ENCODE measurements at places on chromosomes 7 and 10.
A peak's percentile ranks its signal among the peaks of the same experiment; 100 is the strongest.

DNA sequence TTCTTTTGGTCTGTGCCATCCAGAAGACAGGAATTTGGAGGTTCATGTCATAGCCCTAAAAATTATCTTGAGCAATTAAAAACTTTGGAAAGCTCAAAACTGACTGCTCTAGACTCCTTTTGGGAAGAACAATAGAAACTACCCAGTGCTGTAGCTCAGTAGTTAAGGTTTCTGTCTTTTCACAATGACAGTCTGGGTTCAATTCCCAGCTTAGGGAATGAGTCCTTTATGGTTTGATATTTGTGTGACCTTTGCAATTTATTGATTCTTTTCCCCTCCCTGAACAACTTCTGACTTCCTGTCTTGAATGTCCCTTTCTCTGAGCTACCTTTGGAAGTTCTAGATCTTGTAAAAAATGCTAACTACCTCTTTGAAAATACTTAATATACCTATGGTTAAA is 603.3 kb upstream of the IGFBP3 start:
- DNase-seq: no peak

- peak; percentile 75 for DNase-seq
These were observed 87.0 kb downstream of the SUGCT start for GRCh38 chr7:40221836-40222235.

GRCh38 chr10:78342827-78343653 is 309.4 kb downstream of the RPS24 start:
- no peak for DNase-seq

- no peak for DNase-seq
These were observed 47.3 kb upstream of the NPTX2 start for GRCh38 chr7:98569691-98570337.

DNA sequence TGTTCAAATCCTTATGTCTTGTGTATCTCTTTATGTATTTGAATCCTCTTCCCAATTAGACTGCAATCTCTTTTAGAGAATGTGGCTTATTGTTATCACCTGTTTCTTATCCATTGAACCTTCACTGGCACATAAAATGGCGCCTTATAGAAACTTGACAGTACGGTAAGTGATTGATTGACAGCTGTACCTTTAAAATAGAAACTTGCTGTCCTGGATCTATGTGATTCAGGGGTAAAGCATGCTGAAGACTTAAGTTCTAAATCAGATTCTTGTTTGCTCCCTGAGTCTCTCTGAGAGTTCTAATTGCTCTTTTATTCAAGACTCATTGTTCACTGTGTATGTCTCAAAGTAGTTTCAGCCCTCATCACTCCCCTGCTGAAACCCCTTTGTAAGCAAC is 91.3 kb downstream of the CACNB2 start:
- no peak for DNase-seq

DNA sequence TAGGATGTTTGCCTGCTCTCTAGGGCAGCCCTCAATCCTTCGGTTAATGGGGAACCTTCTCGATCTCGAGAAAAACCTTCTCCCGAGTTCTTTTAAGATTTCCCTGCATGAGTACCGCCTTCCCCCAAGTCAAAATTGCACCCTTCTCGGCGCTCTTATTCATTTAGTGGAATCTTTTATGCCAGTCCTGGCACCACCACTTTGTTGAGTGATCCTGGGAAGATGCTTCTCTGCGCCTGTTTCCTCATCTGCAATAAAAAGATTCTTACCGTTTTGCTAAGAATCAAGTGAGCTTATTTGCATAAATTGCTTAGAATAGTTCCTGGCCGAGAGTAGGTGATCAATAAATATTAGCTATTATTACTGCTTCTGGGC is 697 bp downstream of the ARPC1A start:
- DNase-seq: no peak

DNA sequence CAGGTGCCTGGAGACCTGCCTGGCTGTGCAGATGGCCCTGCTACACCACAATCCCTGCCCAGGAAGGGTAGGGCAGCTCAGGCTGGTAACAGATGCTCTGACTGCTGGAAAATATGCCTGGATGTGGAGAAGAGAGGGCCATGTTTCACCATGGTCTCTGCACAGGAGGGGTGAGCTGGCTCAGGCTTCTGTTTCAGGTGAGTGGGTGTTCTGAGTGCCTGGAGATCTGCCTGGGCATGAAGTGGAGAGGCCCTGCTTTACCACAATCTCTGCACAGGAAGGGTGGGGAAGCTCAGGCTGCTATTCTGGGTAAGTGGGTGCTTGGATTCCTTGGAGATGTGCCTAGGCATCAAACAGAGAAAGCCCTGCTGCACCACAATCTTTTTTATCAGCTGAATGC is 350.1 kb downstream of the KIF20B start:
- DNase-seq: no peak

DNA sequence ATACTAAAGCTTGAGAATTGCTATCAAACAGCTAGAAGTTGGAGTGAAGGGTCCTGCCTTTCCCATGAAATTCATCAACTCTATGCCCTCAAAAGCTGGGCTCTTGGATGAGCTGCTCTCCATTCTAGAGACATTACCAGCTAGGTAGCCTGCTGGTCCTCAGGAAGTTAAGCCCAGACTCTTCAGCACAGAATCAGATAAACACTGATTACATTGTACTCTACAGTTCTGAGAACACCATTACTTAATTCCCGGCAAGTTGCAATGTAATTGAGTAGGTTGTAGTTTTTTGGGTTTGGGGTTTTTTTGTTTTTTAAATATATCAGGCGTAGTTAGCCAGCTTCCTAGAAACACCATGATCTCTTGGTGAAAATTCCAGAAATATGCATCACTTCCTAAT is 84.1 kb upstream of the PIK3CG start:
- no peak for DNase-seq

DNA sequence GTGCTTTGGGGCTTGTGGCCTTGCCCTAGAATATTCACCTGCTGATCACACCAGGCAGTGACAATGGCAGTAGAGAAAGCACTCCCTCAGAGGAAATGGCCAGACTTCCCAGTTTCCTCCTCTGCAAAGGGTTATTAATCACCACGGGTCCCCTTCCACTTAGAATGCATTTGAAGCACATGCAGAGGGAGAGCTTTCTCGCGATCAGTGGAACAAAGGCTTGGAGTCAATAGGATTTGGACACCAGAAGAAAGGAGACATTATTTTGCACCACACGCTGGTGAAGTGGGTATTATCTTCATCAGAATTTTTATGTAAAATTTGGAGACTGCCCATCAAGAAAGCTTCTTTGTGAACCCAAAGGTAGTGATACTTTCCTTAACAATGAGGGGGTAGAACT is 35.4 kb upstream of the INHBA start:
- DNase-seq: no peak

DNA sequence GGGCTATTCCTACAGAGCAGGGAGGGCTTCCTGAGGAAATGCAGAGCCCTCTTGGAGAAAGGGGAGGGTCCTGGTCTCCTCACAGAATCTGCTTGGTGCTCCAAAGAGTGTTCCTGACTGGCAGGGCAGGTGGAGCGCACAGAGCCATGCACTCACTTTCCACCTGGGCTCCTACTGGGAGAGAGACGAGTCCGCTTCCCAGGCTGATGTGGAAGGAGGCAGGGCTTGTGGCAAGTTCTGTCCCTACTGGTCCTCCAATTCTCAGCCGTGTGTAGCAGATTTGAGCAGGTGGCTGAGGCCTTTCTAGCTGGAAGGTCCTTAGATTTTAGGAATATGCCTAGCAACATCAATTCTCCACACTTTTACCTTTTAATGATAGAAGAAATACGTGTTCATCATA is 111.5 kb upstream of the MKI67 start:
- DNase-seq: no peak

DNA sequence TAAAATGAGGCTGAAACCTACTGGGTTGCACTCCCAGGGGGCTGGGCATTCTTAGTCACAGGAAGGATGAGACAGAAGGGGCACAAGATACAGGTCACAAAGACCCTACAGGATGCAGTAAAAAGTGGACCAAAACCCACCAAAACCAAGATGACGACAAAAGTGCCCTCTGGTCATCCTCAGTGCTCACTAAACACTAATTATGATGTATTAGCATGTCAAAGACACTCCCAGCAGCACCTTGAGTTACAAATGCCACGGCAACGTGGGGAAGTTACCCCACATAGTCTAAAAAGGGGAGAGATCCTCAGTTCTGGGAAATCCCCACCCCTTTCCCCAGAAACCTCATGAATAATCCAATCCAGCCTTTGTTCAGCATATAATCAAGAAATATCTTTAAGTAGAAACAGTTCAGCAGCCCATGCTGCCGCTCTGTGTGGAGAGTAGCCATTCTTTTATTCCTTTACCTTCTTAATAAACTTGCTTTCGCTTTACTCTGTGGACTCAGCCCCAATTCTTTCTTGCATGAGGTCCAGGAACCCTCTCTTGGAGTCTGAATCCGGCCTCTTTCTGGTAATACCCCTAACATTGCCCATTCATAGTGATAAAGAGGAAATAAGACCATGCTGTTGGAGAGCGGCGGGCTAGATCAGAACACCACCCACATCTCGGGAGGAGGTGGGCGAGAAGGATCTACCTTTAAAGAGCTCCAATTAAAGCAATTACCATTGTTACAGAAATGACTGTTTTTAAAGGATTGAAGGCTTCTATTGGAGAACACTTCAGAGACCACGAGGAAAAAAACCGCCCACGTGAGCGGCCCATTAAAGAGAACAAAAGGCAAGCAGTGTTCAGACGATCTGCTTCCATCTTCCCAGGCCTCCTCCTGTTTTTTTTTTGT is 170.9 kb downstream of the USP6NL start:
- DNase-seq: no peak

GRCh38 chr7:150948791-150949251 is 29.3 kb downstream of the KCNH2 start:
- DNase-seq: no peak

DNA sequence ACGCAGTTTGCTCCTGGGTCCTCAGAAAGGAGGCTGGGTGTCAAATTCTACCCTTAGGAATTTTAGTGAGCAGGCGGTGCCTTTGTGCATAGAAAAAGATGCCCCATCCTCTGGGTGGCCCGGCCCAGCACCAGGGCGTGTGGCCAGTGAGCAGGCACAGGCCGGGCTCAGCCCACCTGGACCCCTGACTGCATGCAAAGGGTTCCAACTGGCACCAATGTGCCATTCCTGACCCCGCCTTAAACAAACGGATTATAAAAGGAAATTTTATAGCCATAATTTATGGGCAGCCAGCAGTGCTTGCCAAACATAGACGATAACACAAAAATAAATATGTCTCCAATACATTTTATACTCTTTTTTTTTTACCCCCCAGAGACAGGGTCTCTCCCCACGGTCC is 40.1 kb upstream of the GNA12 start:
- no peak for DNase-seq

DNA sequence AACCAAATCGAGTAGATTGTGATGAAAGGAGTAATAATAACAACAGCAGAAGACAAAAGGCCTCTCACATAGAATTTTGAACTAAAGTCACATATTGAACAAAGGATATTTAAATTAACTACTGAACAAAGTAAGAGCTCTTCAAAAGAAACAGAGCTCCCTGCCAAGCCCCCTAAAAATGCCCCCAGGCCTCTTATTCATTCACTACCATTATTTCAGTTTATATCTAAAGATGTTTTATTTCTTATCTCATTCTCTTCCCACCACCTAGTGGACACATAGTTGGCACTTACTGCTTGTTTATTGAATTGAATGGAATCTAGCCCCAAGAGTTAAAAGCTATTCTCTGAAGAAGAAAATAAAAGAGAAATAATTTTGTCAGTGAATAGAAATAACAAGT is 37.4 kb downstream of the VCL start:
- no peak for DNase-seq

- no peak for DNase-seq
These were observed 52.0 kb downstream of the GRB10 start for GRCh38 chr7:50730446-50731400.

GRCh38 chr10:28444031-28444430 is 88.9 kb upstream of the WAC start:
- DNase-seq: no peak

GRCh38 chr7:102266541-102266940 is 20.1 kb upstream of the SH2B2 start:
- DNase-seq: no peak

- DNase-seq: no peak
These were observed 18.1 kb upstream of the NCAPG2 start for GRCh38 chr7:158722574-158723237.

DNA sequence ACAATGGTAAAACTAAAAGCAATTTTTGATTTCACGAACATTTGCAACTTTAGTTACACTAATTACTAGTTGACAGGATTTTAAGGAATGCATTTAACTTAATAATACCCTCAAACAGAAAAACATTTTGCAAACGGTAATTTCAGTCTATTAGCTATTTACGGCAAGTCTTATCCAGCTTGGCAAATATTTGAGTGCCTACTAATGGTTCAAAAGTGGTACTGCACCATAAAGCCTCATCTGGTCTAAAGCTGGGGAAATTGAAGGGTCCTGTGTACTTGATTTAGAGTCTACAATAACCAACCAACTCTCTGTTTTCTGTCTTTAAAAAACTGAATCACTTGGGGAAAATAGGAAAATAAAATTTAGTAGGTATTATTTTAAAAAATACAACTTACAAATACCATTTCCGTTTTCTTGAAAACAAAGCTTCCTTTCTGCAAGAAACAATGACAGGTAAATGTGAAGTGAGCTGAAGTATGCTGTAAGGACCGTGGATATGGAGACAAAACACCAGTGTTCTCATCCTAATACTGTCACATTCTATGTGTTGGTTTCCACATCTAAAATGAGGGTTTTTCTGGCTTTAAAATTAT is 142.3 kb downstream of the VPS50 start:
- DNase-seq: peak; percentile 7

- no peak for DNase-seq
These were observed 44.8 kb downstream of the SHTN1 start for GRCh38 chr10:116960066-116960776.

DNA sequence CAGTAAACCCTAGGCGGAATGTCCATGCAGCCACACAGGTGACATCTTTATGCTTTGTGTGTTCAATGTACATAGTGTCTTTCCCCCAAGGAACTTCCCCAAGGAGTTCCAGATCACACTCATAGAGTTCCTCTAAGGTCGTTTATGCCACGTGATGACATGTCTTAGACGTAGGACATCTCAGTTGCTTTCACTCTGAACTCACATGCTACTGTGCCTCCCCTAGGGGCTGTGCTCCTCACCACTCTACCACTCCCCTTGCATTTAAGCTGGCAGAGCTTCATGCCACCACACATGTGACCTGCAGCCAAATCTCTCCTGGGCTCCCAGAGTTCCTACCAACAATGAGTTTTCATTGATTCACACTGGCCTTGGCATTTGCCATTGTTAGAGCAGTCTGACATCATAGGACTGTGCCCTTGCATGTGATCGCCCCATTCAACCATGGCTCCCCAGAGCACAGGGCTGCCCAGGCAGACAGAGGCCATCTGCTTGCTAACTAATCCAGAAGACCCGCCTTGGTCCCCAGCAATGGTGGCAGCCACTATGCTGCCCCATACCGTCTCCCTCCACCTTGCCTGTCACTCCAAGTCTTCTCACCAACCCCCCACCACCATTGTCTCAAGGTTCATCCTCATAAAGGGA is 95.3 kb upstream of the MACROH2A2 start:
- no peak for DNase-seq

DNA sequence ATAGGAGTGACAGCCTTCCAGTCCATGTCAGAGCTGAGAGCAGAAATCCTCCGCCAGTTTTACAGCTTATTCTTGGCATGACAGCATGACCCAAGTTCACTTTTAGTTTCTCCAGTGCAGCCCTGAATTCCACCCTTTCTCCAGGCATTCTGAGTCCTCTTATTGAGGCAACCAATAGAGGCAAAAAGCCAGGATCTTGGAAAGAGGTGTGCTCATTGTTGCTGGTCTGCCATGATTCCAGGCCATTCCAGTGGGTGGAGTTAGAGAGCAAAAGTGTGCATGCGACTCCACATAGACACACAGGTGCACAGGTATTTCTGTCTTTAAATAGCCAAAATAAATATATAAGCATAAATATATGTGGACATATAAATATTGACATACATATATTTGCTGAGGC is 224.7 kb upstream of the ADARB2 start:
- no peak for DNase-seq

- DNase-seq: no peak
These were observed 29.7 kb upstream of the DDC start for GRCh38 chr7:50594734-50595485.

Data from hepatic stellate cell (primary cell).